ENCODE measurements at places on chromosomes 12 and 14.

DNA sequence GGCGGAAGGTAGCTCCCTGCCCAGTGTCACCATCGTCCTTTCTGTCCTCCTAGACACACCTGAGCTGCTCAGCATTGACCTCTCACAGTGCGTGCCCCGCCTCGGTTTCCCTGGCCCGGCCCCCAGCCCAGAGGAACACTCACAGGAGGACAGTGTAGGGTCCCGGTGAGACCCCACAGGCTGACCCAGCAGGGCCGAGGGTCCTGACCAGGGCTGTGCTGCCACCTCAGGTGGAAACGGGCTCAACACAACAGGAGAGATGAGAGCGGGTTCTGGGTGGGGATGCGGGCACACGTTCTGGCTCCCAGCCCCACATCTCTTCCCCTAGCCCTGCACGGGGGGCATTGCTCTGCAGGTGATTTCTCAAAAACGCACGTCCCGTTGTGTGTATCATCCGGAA is 98.1 kb downstream of the PIWIL1 start:
- DNase-seq = no peak

- no peak for DNase-seq
Measured at GRCh38 chr14:54735424-54735823, 167.2 kb downstream of the GCH1 start.

- no peak for DNase-seq
Measured at GRCh38 chr14:75793806-75794205, 132.8 kb downstream of the TTLL5 start.

DNA sequence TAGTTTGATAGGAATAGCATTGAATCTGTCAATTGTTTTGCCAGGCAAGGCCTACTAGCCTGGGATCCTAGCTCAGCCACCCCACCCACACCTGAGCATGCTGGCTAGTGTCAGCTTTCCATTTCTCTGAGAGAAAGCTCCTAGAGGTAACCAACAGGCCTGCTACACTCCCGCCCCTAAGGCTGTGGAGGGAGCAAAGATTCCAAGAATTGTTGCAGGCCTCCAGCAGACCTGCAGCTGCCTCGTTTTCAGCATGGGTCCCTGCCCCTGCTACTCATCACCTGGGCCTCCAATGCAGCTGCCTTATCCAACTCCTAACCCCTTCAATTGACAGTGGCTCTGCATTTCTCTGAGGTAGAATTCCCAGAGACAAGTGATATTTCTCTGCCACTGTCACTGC is 852.4 kb upstream of the MDGA2 start:
- no peak for DNase-seq

DNA sequence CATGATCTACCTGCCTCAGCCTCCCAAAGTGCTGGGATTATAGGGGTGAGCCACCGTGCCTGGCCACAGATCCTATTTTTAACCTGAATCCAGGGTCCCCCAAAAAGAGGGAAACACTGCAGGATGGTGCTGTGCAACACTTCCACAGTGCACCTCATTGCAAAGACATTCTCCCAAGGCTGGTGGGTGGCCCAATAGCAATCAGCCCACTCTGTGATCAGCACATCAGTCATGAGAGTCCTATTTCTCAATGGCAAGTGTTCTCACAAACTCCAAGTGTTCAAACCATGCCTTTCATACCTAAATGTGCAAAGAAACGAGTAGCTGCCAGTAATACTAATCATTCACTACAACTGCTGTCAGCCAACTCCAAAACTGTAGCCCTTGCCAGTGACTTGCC is 612.9 kb downstream of the CCER1 start:
- DNase-seq = no peak

DNA sequence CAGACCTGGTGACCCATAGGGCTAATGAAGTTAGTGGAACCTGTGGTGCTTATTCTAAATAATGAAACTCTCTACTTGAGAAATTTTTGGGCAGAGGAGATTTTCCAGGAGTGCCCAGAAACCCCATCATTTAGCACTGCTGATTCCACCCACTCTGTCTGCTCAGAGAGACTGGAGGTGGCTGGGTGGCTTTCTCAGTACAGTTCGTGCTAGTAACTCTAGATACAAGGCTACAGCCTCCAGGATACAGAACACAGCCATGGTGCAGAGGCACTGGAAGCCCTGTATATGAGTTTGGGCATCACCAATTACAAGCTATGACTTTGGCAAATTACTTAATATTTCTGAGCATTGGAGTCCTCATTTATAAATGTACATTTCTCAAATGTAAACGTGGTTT is 32.4 kb downstream of the CCDC177 start:
- no peak for DNase-seq

- peak; percentile 84 for DNase-seq
Measured at GRCh38 chr12:124914392-124915238, at the start of gene UBC. Gene UBC (minus strand): TSS chr12:124914650. CDS start chr12:124913771, 879 bp downstream.

- no peak for DNase-seq
Measured at GRCh38 chr12:6465467-6466183, 4.9 kb downstream of the VAMP1 start.

GRCh38 chr12:39647383-39647782 is 27.8 kb upstream of the ABCD2 start:
- DNase-seq = no peak

DNA sequence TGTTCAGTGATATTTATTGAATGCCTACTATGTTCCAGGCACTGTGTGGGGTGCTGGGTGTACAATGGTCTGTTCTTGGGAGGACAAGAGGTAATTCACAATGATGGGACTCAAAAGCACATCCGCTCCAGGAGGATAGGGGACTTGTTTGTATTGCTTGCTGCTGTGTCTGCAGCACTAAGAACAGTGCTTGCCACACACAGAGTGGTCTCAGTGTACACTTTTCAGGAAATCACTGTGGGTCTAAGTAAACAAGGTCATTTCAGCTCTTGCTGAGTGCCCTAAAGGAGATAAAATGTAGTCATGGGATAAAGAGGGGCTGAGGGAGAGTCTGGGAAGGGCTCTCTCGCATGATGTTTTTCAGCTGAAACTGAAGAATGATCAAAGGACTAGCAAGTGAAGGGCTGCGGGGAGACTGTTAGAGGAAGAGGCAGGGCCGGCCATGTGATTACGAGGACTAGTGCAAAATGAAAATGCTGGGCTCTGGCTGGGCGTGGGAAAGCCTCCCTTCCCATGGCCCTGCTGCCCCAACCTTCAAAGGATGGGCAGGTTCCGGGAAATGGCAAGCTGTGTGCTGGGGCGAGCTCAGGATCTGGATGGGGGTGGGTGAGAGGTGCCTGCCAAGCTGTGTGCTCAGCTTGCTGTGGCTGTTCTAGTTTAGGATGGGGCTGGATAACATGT is 39.1 kb downstream of the ADCK1 start:
- DNase-seq = no peak

DNA sequence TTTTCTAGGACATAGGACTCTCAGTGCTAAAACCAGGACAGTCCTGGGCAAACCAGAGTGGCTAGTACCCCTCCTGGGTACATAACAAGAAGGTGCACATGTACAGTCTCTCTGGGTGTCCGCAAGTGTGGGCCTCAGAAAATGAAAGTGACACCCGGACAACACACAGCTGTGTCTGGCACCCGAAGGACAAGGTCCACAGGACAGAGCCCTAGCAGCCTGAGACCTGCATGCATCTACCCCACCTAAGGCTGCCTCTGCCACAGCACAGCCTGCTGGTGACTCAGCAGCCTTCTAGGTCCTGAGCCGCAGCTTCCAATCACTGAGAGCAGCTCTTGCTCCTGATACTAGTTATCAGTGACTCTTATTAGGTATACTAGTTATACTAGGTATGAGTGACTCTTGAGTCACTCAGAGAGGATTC is 784.1 kb upstream of the TBX3 start:
- DNase-seq = no peak

- DNase-seq = no peak
Measured at GRCh38 chr12:32756476-32757066, 874 bp upstream of the YARS2 start.

DNA sequence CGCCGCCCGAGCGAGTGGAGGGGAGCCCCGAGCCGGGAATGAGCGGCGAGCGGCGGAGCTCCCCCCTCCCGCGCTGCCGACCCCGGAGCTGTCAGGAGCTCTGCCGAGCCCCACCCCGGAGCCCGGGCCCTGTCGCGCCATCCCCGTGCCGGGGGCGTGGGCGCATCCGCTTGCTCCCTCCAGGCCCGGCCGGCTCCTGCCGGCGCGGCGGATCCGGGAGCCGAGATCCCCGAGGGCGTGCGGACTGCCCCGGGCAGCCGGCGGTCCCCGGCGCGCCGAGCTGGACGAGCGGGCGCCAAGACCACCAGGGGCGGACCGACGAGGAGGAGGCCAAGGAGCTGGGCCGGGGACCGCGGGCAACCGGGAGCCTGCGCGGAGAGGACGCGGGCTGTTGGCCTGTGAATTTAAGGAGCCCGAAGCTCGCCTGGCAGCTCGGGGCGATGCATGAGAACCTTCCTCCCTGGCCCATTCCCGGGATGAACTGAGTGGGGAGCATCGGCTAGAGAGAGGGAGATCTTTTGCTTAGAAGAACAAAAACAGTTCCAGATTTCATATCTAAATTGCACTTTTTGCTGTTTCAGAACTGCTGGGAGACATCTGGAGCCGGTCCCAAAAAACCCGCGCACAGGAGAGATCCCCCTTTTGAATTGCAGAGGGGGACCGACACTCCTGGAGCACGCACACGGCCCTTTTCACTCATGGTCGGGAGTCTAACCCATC is 2.0 kb downstream of the PTHLH start:
- no peak for DNase-seq

DNA sequence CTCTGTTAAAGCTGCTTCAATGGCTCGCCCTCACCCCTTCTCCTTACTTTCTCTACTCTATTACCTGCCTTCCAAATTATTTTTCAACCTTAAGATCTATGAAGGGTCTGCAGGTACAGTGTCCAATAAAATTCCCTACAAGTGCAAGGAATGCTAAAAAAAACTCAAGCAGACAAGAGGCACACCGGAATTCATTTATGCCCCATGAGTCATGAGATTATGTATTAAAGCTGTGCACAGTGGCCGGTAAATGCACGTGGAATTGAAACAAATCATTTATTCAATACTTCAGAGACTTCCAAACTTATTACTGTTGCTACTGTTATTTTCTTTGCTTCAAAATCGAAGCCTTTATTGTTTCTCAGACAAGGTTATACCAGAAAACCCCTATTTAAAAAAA is 68.4 kb downstream of the ST8SIA1 start:
- DNase-seq = no peak

GRCh38 chr12:83318386-83319098 is 631.8 kb downstream of the TMTC2 start:
- no peak for DNase-seq

- DNase-seq = no peak
Measured at GRCh38 chr12:51218607-51219161, 822 bp upstream of the POU6F1 start.

DNA sequence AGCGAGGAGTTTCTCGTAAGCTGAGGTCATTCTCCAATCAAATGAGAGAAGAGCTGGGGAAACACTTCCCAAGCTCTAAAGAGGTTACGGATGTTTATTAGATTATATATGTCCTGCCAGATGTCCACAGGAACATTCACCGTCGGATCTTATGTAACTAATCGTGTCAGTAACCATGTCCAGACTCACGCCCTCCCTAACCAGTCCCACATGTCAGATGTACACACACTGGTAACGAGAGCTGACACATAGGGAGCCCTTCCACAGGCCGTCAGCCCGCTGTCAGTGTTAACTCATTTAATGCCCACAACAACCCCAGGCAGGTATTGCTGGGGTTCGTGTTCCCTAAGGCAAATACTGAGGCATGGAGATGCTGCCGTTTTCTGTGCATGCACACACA is 223.7 kb upstream of the RTL1 start:
- no peak for DNase-seq

DNA sequence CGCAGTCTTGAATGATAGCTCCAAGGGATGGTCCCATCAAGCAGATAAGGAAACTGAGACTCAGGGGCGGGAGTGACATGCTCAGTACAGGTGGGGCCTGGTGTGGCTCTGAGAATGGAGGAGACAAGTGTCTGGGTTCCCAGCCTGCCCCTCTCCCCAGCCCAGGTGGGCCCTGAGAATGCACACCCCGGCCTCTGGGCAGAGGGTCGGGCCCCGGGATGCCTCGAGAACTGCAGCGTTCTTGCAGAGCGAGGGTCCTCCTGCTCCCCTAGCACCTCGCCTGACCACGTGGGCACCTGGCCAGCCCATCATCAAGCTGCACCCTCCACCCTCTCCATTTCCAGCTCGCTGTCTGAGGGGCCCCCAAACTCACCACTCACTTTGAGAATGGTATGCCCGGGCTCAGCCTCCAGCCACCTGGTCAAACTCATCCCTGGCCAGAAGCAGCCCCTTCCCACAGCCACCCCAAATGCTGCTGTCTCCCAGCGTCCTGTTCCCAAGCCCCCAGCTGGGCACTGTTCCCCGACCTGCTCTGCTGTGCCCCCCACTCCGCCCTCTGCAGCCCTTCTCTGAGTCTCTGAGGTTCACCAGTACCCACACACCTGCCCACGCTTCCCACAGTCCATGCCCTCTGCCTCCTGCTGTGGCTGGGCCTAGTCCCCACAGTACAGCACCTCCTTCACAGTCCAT is 44.3 kb downstream of the CYP46A1 start:
- no peak for DNase-seq

GRCh38 chr14:80653956-80654355 is 287.6 kb downstream of the CEP128 start:
- no peak for DNase-seq

GRCh38 chr14:67623114-67623513 is 3.4 kb downstream of the ARG2 start:
- no peak for DNase-seq

DNA sequence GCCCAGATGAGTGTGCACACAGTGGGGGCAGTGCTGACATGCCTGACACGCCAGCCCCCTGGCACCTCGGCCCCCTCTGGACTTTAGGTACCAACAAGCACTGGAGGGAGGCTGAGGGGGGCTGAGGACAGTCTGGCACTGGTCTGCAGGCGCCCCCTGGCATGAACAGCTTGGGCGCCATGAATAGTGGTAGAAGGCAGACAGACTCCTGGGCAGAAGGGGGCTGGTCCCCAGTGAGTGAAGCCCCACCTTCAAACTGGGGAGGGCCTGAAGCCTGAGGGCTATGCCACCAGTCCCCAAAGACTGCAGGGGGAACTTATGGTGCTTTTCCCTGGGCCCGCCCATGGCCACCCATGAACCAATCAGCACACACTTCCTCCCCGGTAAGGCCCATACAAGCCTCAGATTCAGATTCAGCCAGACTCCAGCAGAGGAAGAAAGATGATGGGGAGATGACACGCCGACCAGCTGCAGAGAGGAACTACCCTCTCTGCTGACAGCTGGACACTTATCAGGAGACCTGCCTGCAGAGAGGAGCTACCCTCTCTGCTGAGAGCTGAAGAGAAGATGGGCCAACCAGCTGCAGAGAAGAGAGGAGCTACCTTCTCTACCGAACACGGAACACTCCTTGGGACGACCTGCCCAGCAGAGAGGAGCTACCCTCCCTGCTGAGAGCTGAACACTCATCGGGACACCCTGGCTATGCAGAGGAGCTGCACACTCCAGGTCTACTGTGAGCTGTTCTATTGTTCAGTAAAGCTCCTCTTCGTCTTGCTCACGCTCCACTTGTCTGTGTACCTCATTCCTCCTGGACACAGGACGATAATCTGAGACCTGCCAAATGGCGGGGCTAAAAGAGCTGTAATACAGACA is 324.5 kb downstream of the PCNX1 start:
- no peak for DNase-seq

GRCh38 chr14:101719708-101720107 is 41.8 kb upstream of the PPP2R5C start:
- no peak for DNase-seq

- DNase-seq = no peak
Measured at GRCh38 chr14:77058785-77059184, 30.3 kb upstream of the IRF2BPL start.

All from stimulated activated CD4-positive, alpha-beta T cell treated with anti-CD3 and anti-CD28 coated beads, TNF-alpha, amount 100 ng/mL, for 24 hours (primary cell).